Skeletal muscle cell (primary cell): ENCODE measurements at places on chromosomes 3 and 15.
A peak's percentile ranks its signal among the peaks of the same experiment; 100 is the strongest.

- DNase-seq = no peak
These were observed 991 bp downstream of the SOX2 start for GRCh38 chr3:181712553-181713279.

DNA sequence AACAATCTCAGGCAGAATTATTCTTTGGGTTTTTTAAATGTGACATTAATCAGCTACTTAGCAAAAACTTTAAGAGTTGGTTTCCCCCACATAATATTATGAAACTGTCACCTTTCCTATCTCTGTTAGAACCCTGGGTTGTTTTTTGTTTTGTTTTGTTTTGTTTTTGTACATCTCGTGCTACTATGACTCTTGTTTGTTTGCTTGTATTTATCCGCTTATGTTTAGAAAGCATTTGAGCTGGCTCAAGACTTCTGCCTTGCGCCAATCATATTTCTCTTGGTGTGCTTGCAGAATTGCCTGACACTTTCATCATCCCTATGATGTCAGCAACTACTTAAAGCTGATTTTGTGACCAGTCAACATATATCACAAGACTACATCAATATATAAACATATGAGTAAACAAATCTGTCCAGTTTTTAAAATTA is 116.9 kb downstream of the DCLK3 start:
- peak; percentile 23 for DNase-seq

DNA sequence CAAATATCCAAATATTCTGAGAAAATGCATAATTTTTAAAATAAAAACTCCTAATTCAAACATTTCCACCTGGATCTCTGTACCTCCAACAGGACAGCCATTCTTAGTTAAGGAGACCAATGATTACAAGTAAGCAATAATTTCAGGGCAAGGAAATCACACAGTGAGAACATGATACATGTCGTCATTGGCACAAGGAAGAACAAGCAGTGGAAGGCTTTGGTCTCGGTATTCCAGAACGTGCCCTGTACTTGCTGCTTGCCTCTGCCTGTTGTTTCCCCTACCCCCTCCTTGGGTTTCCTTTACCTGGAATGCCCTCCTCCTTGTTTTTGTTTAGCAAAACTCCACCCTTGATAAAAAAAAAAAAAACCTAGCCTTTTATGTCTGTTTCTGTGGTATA is 72.8 kb downstream of the PPM1L start:
- no peak for DNase-seq

DNA sequence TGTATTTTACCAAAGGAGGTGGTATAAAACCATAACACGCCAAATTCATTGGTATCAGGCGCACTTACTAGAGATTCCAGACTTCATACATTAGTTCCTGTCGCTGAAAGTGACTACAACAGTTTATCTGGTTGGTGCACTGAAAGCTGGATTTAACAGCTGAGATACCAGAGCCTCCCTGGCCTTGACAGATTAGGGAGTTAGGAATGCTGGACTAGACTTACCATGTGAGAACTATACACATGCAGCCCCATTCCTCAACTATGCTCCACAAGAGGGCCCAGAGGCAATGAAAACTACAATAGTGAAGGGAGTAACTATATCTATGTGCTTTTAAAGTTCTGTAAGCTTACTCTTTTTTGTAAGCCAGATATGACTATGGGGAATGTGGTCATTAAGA is 174.4 kb downstream of the STAG1 start:
- no peak for DNase-seq

- no peak for DNase-seq
These were observed 72.5 kb downstream of the ATP2B2 start for GRCh38 chr3:10432931-10433330.

GRCh38 chr3:52730681-52731080 is 24.8 kb downstream of the SPCS1 start:
- no peak for DNase-seq

DNA sequence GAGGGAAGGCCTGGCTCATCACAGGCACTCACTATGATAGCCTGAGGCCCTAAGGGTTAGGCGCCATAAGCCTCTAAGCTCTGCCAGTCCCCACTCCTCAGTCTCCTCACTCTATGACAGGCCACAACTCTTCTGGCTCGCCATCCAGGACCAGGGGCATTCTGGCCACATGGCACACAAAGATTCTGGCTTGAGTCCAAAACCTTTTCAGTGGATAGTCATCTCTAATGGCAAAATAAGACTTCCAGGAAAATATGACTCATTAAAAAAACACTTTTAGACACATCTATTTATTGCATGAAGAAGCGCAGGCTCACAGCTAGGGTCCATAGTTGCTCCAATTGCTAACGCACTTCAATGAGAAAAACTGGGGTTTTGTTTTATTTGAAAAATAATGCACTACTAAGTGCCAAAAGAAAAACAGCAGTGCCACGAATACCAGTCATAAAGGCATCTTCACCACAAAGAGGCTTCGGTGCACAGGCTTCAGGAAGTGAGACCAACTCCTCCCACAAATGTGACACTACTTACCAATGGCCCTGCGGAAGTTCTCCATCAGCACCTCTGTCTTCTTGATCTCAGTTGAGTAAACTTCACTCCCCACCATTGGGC is 11.1 kb downstream of the RUVBL1 start:
- peak; percentile 78 for DNase-seq

- DNase-seq = no peak
These were observed 28.4 kb downstream of the SERPINI2 start for GRCh38 chr3:167445491-167445890.

- no peak for DNase-seq
These were observed 75.0 kb downstream of the PEX5L start for GRCh38 chr3:179961703-179962078.

GRCh38 chr15:96264801-96265515 is 65.5 kb upstream of the NR2F2 start:
- DNase-seq = peak; percentile 7

DNA sequence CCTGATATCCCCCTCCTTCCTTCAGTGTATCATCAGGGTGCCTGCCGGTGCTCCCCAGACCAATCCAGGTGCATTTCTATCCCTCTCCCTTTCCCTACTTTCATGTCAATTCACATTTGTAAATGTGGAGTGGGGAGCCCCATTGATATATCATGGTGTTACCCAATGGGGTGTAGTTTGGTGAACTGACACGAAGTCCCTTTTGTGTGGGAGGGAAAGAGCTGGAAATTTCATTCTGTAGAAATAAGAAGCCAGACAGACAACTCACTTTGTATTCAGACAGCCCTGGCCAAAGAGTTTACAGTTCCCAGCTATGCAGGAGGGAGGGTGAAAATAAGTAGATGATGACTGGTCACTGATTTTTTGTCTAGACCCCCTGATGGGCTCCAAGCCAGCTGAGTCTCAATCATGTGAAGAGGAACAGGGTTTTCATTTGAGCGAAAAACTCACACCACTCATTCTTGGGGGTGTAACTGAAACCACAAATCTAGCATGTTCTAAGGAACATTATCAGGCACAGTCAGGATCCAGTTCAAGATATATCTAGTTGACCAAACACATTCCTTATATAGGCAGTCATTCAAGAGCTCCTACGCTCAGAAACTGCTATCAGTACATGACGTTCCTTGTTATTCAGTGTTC is 58.9 kb downstream of the LMCD1 start:
- peak; percentile 96 for DNase-seq

GRCh38 chr3:64467255-64467944 is 220.4 kb downstream of the ADAMTS9 start:
- DNase-seq = no peak
